ENCODE measurements at places on chromosomes 5 and 9.

DNA sequence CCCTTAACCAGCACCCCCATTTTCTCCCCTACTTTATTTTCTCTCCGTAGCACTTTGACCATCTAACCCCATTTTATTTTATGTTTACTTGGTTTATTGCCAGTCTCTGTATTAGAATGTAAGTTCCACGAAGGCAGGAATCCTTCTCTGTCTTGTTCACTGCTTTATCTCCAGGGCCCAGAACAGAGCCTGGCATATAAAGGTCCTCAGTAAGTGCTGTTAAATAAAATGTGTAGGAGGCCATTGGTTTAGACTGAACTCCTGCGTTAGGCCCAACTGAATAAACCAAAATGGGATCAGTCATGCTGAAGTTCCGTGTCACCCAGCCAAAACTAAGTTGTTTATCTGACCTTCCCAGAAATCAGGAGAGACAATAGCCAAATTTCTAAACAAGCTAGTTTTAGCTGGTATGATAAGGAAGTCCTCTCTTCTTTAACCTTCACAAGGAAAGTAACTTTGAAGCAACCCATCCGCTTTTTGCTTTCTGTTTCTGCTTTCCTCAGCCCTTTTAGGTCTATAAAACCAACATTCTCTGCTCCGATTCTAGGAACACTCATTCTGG lies 29.0 kb upstream of the CCNJL start:
- no peak for DNase-seq

DNA sequence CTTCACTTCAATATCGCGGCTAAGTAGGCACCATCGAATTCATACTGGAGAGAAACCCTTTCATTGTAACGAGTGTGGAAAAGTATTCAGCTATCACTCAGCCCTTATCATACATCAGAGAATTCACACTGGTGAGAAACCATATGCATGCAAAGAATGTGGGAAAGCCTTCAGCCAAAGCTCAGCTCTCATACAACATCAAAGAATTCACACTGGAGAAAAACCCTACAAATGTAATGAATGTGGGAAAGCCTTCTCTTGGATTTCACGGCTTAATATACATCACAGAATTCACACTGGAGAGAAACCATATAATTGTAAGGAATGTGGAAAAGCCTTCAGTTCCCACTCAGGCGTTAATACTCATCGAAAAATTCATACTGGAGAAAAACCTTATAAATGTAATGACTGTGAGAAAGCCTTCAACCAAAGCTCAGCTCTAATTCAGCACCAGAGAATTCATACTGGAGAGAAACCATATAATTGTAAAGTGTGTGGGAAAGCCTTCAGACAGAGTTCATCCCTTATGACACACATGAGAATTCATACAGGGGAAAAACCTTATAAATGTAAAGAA lies 9.5 kb downstream of the ZNF879 start:
- no peak for DNase-seq

DNA sequence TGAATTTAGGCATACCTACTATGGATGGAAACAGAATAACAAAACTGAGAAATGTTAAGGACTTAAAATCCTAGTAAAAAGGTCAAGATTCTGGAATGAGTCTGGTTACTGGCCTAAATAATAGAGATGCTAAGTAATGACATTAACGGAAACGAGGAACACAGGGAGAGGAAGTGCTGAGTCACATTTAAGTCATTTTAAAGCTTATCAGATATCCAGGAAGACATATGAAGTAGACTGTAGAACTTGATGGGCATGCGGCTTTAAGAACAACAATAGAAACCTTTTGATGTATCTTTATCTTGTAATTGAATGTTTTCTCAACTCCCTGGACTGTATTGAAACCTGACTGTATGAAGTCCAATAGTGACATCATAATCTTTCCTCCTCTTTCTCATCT lies 1251.4 kb upstream of the CDH6 start:
- no peak for DNase-seq

DNA sequence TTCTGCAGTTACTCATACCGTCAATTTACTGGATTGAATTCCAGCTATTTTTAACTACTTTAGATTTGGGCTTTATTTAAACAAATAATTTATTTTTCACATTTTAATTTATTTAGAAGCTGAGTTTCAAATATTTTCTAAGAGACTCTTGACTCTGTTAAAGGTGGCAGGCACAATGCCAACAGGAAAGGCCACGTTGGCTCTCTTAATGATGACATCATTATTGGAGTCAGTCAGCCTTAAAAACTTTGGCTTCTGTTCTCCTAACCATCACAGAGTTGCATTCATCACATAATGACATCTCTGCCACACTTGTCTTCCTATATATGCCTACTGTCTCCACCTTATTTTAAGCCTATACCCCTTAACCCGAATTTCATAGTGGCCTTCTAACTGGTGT lies 172.3 kb upstream of the PLPPR1 start:
- DNase-seq = no peak

DNA sequence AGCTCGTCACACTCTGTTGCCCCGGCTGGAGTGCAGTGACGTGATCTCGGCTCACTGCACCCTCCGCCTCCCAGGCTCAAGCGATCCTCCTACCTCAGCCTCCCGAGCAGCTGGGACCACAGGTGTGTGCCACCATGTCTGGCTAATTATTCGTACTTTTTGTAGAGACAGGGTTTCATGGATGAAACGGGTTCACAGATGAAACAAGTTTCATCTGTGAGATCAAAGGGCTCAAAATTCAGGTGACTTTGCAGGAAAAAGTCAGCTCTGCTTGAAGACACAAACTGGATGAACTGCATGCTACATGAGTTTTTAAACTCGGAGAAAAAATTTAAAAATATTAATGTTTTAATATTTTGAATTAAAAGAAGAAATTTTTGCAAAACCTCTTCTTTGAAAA lies 24.5 kb downstream of the ABHD17B start:
- no peak for DNase-seq

- no peak for DNase-seq
Observed at GRCh38 chr9:18127499-18127875, 346.5 kb upstream of the ADAMTSL1 start.

DNA sequence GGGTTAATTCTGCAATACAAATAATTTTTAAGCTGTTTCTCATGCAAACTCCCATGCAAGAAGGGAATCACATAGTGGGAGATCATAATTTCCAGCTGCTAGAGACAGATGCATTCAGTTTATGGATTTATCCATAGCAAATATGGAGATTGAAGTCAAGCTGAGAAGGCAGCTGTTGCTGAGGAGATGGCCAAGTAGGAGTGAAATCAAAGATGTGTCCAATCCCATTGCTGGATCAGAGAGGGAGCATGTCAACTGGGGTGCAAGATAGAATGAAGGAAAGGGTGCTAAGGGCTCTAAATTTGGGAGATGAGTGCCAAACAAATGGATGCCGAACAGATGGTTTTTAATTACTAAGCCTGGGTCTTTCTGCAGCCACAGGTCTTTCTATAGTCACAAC lies 504.5 kb downstream of the NFIB start:
- no peak for DNase-seq
